ENCODE measurements at places on chromosomes 11 and 22.
A peak's percentile ranks its signal among the peaks of the same experiment; 100 is the strongest.

DNA sequence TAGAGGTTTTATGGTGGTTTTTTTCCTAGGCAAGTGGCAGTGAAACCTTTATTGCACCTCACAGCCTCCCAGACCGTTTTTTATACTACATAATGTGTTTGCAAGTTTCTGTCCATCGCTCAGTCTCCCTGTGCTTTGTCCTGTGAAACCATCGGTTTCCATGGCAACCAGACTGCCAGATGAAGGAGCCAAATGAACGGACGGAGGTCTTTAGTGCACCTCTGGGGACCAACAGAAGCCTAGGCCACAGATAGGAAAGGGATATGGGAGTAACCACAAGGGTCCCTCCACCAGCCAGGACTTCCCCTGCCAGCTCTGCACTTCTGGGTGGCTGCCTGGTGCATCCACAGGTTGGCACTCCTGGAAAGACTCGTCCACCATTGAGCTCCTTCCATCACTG is 165.0 kb downstream of the CHST1 start:
- no peak for DNase-seq

DNA sequence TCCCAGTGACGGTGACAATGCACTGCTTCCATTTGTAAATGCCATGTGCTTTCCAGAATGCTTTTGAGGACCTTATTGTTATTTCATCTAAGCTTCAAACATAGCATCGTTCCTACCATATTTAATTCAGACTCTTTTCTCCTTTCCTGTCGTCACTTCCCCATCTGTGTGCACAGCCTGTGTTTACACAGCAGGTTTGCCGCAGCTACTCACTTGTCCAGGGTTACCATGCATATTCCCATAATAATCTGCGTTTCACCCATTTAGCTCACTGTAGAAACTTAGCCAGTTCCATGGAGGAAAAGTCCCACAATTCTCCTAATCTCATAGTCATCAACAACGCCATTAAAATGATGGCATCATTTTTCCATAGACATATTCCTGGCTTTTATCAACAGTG is 48.0 kb downstream of the FLI1 start:
- no peak for DNase-seq

DNA sequence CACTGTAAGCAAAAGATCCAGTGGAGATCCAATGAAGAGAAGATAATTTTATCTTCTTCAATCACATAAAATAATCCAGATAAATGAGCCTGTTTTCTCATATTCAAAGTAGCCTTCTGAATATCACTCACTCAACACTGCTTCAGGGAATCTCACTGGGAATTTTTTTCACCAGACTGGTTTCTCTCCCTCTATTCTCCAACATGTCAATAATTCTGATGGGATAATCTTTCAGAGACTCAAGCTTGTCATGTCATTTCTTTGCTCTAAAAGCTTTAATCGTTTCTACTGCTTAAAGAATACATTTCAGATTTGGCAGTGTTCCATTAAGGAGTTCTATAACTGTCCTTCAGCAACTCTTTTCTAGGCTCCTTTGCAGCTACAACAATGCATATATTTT is 16.3 kb downstream of the CNTN5 start:
- no peak for DNase-seq

GRCh38 chr22:41444360-41445128 is 2.1 kb downstream of the TOB2 start:
- peak; percentile 93 for DNase-seq

DNA sequence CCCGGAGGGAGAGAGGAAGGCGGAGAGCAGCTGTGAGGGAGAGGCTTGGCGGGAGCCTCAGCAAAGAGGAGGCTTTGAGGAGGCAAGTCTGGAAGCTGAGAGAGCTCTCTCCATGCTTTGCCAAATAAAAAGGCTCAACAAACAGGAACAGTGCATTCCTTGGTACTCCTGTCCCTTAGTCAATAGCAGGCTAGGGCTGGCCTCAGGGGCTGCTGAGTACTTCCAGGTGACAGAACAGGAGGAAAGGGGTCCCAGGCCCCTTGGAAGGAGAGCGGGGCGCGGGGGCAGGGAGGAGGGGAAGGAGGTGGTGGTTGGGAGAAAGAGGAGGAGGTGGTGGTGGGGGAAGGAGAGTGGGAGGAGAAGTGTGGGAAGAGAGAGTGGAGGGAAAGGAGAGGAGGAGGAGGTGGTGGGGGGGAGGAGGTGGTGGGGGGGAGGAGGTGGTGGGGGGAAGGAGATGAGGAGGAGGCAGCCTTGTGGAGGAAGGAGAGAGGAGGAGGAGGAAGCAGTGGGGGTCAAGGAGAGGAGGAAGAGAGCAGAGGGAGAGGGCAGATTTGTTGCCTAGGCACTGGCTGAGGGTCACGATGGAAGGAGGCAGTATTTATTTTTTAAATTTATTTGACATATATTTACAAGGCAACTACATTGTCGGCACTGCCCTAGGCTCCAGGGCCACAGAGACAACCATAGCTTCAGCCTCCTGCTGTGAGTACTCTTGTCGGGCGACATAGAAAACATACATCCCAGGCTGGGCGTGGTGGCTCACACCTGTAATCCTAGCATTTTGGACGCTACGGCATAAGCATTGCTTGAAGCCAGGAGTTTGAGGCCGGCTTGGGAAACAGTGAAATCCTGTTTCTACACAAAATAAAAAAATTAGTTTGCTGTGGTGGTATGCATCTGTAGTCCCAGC is 74.2 kb upstream of the ZBED5 start:
- no peak for DNase-seq
